AG08395 (cell line): ENCODE measurements at places on chromosomes 1 and 21.

- DNase-seq: no peak
Observed at GRCh38 chr1:227891223-227891954, 56.3 kb downstream of the WNT9A start.

- DNase-seq: no peak
Observed at GRCh38 chr21:36513430-36513829, 33.5 kb upstream of the CLDN14 start.

- no peak for DNase-seq
Observed at GRCh38 chr1:171180670-171181069, 4.4 kb upstream of the FMO2 start.

GRCh38 chr1:86537928-86538695 lies 8.8 kb upstream of the CLCA4 start:
- no peak for DNase-seq

- DNase-seq: peak; percentile 25
Observed at GRCh38 chr1:46134660-46135331, 2.4 kb upstream of the PIK3R3 start.

DNA sequence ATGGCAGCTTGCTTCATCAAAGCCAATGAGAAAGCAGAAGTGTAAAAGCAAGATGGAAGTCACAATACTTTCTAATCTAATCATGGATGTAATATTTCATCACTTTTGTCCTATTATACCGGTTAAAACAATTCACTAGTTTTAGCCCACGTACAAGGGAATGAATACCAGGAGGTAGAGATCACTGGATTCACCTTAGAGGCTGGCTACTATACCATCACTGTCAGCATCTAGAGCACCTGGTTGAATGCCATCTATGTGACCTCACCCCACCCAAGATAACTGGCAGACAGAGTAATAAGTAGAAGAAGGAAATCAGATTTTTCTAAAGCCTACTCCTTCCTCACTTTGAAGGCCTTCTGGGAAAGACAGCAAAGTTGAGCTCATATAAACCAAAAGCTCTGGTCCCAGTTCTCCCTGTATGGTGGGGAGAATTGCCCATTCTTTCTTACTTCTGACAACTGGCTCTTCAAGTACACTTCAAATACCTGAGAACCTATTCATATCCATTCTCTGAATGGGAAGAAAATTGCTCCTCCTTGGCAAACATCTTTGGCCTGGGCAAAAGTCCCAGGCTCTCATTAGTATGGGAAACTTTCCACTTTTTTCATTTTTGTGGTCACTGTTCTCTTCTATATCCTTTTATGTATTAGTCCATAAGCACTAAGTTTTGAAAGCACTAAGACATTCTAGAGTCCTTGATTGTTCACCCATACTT lies 24.8 kb downstream of the HSD3B1 start:
- peak; percentile 11 for DNase-seq

DNA sequence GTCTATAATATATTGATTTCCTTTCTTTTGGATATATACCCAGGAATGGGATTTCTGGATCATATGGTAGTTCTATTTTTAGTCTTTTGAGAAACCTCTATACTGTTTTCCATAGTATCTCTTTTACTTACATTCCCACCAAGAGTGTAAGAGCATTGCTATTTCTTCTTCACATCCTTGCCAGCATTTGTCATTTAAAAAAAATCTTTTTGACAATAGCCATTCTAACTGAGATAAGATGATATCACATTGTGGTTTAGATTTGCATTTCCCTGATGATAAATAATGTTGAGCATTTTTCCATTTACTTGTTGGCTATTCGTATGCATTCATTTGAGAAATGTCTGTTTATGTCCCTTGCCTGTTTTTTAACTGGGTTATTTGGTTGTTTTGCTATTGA lies 467.4 kb downstream of the COL11A1 start:
- no peak for DNase-seq

GRCh38 chr1:179767177-179767581 lies 24.1 kb downstream of the FAM163A start:
- no peak for DNase-seq

- no peak for DNase-seq
Observed at GRCh38 chr1:88979054-88979748, 13.2 kb downstream of the KYAT3 start.

GRCh38 chr1:182724215-182724614 lies 39.8 kb upstream of the RGS8 start:
- no peak for DNase-seq

GRCh38 chr1:37824001-37824400 lies 16.0 kb upstream of the YRDC start:
- no peak for DNase-seq

GRCh38 chr1:233289676-233290075 lies 5.8 kb downstream of the PCNX2 start:
- DNase-seq: no peak

GRCh38 chr1:17184822-17185484 lies 20.0 kb upstream of the PADI1 start:
- DNase-seq: no peak

DNA sequence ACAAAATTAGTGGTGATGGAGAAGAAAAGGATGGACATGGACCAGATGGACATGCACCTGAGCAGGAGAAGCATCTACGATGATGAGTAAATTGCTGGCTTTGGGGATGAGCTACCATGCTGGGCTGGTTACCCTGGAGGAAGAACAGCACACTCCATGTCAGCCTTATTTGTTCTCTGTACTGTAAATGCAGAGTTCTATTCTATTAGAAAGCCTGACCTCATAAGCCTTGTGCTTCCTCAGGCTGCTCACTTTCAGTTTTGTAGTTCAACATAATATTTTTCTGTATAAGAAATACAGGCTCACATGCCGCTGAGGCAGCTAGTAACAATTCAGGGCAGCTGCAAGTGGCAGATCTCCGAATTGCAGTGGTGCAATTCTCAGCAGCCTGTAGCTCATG lies 249.6 kb downstream of the PLA2G4A start:
- no peak for DNase-seq

- no peak for DNase-seq
Observed at GRCh38 chr21:29403922-29404538, 105.3 kb downstream of the BACH1 start.

GRCh38 chr1:154759793-154760192 lies 110.3 kb downstream of the KCNN3 start:
- DNase-seq: no peak

- no peak for DNase-seq
Observed at GRCh38 chr1:145961425-145962156, 2.8 kb downstream of the ANKRD34A start.

DNA sequence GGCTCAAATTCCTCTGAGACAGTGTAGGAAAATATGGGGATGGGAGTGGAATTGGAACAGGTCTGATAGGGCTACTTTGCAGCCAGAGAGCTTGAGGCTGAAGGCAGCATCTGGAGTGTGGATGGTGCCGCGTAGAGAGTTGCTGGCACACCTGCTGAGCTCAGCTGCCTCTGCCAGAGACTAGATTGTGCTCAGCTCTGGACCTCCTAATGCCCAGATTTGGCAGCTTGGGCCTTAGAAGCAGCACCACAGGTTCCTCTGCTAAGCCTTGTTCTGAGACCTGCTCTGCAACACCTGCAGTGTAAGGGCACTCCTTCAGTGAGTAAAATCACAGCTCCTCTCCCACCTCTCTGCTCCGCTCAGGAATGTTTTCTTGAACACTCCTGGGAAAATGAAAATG lies 23.3 kb downstream of the ACOT11 start:
- DNase-seq: no peak

DNA sequence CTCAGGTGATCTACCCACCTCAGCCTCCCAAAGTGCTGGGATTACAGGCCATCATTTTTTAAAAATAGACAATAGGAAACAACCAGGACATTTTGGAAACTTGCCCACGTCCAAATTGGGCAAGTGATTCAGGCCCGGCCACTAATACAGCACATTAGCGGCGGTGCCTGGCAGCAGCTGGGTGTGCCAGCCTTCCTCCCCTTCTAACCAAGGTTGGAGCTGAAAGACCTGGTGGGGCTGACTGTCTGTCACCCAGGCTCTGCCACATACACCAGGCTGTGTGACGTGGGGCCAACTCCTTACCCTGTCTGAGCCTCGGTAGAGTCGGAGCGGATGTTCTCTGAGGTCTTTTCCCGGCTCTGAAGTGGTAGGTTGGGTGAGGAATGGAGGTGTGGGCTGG lies 29.6 kb upstream of the TMEM51 start:
- no peak for DNase-seq

DNA sequence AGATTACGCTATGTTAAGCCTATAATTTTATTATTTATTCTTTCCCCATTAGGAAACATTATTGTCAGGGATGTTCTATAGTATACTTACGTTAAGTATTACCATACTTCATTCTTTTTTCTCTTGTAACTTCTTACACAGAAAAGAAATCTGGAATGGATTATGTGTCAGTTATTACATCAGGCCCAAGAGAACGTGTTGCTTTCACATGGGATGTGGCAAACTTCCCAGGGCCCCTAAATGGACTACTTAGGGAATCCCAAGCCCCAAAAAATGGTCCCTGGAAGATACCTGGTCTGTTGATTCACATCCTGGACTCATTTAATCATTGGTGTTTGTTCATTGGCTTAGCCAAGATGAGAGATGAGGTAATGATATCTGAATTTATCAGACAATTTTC lies 249.8 kb downstream of the NRIP1 start:
- DNase-seq: no peak

- no peak for DNase-seq
Observed at GRCh38 chr1:15156807-15157380, 3.3 kb downstream of the TMEM51 start.

- no peak for DNase-seq
Observed at GRCh38 chr1:43436371-43436770, 17.4 kb downstream of the HYI start.

DNA sequence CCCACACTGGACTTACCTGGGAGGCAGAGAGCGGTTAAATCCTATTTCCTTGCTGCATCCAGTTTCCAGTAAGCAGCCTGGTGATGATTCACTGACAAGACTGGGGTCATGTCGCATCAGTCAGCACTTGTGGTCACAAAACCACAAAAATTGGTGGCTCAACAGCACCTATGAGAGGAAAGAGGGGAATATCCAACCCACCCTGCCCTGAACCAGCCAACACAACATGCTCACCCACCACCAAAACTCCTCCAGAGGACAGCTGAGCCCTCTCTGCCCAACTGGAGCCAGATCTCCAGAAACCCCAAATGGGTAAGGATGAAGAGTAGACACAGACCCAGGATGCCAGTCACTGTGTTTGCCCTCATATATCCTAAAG lies 64.0 kb downstream of the CD46 start:
- DNase-seq: peak; percentile 63

DNA sequence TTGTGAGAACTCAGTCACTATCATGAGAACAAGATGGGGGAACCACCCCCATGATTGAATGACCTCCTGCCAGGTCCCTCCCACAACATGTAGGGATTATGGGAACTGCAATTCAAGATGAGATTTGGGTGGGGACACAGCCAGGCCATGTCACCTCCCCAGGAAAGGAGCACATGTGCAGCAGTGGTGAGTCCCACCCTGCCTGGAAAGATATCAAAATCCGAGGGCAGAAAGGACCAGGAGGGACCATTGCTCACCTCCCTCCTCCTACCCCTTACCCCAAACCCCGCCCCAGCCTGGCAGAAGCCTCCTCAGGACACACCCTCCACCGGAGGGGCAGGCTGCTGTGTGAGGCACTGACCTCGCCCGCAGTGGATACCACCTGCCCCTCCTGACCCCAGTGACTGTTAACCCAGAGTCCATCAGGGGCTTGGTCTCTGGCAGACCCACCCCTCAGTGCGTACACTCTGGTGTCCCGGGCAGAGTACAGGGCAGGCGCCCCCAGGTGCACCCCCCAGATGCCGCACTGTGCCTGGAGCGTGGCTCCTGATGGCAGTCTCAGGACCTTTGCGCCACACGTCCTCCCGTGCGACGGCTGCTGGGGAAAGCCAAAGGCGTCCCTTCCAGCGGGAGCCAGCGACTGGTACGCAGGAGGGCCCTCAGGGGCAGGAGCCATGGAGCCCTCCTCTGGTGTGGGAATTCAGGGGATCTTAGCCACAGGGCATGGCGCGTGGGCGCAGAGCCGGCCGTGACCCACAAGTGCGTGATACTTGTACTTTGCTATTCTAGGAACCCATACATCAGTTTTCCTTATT lies 20.9 kb downstream of the PDXK start:
- no peak for DNase-seq

- DNase-seq: no peak
Observed at GRCh38 chr1:80369780-80370179, 1363.2 kb upstream of the ADGRL4 start.

GRCh38 chr1:54750596-54750995 lies 13.7 kb downstream of the PARS2 start:
- DNase-seq: no peak

- peak; percentile 41 for DNase-seq
Observed at GRCh38 chr1:111369177-111369576, 58.4 kb downstream of the OVGP1 start.

GRCh38 chr1:43058545-43059360 lies 100.1 kb upstream of the SLC2A1 start:
- peak; percentile 47 for DNase-seq

DNA sequence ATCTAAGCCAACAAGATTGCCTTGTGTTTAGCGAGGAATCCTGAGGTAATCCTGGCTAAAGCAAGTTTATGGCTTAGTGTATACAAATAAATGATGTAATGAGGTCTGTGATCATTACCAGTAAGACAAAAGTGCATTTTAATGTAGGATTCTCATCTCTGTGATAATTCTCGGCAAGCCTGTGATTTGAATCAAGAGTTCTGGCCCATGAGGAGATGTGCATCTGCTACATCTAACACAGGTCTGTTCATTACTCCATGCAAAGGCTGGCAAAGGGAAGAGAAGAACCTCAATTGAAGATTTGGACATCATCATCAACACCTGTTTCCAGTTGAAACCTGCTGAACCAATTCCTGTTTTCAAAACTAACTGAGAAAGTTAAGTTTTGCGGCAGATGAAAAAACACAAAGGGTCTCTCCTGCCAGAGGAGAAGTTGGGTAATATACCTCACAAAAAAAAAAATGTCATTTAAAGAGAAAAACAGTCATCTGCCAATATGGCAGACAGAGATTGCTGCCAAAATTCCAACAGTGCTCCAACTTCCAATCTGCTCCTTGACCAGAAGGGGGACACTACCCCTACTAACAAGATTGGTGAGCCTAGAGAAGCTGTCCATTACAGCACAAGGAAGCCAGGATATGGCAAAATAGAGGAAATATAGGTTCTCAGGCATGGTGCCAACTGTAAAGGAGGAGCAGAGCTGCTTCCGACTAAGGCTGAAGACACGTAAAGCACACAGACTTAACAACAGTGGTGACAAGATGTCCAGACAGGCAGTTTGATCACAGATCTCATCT lies 453.7 kb downstream of the TTLL7 start:
- DNase-seq: no peak

- DNase-seq: no peak
Observed at GRCh38 chr1:2540816-2541492, 10.9 kb upstream of the HES5 start.

DNA sequence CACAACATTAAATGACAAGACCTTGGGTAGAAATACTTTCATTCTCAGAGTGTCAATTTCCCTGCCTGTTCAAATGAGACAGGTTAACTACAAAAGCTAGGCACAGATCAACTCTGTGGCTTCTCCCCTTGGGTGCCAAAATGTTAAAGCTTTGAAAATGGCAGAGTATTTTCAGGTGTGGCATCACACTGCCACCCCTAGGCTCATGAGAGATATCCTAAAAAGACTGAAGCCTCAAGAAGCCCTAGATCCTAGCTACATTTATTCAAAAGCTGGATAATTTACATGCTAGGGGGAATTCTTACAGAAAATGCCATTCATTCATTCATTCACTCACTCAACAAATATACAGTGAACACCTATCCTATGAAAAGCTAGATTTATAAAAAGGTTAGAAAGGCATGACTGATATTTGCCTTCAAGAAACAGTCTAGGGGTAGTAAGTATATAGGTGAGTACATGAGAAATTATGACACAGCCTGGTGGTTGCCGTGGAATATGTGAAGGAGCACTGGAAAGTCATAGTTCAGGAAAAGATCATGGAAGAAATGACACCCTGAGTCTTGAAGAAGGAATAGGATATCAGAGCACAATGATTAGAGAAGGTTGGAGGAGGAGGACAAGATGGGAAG lies 15.9 kb upstream of the RAB4A start:
- DNase-seq: peak; percentile 19
